ENCODE measurements at places on chromosomes 13 and 19.

- no peak for ATAC-seq
These were observed 1525.4 kb downstream of the SLITRK1 start for GRCh38 chr13:82356667-82357410.

- peak; percentile 60 for ATAC-seq
These were observed 22.5 kb upstream of the SLC35E1 start for GRCh38 chr19:16594681-16595091.

- no peak for ATAC-seq
These were observed 239.9 kb upstream of the SLC10A2 start for GRCh38 chr13:103306163-103306562.

- ATAC-seq = no peak
These were observed 7.2 kb downstream of the ACTN4 start for GRCh38 chr19:38654628-38655055.

DNA sequence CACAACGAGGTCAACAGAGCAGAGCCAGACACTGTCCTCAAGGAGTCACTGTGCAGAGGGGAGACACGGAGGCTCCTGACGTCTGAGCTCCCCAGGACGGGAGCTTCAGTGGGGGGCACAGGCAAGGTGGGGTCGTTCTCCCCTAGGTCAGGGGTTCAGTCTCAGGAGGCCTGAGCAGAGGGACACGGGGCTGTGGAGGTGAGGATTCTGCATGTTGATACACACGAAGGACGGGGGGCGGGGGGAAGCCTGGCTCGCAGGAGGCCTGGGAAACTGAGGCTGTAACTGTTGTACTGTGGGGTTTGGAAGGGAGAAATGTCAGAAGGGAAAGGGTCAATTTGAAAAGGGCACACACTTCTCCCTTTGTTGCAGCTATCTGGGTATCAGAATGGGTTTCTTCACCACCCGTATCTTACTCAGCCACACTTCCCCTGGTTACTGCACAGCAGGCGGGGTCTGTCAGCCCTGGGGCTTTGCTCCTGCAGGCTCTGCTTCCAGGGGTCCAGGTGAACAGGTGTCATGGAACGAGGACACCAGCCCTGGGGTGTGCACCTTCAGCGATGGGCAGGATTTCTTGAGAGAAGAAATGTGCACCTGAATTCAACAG, 748 bp upstream of the SIGLEC8 start:
- ATAC-seq = no peak

GRCh38 chr13:89380101-89380500, 1708.9 kb downstream of the SLITRK5 start:
- no peak for ATAC-seq

GRCh38 chr13:94188201-94188854, 291.2 kb downstream of the DCT start:
- ATAC-seq = no peak

- ATAC-seq = no peak
These were observed 1.1 kb downstream of the SLITRK1 start for GRCh38 chr13:83881140-83881684.

GRCh38 chr13:87080100-87080779, 590.9 kb upstream of the SLITRK5 start:
- ATAC-seq = no peak

- no peak for ATAC-seq
These were observed 156.9 kb downstream of the STK24 start for GRCh38 chr13:98419786-98420553.

GRCh38 chr13:72384186-72384823, 343.1 kb downstream of the MZT1 start:
- no peak for ATAC-seq

- ATAC-seq = peak; percentile 64
These were observed 816 bp downstream of the USF2 start for GRCh38 chr19:35269438-35270117.

DNA sequence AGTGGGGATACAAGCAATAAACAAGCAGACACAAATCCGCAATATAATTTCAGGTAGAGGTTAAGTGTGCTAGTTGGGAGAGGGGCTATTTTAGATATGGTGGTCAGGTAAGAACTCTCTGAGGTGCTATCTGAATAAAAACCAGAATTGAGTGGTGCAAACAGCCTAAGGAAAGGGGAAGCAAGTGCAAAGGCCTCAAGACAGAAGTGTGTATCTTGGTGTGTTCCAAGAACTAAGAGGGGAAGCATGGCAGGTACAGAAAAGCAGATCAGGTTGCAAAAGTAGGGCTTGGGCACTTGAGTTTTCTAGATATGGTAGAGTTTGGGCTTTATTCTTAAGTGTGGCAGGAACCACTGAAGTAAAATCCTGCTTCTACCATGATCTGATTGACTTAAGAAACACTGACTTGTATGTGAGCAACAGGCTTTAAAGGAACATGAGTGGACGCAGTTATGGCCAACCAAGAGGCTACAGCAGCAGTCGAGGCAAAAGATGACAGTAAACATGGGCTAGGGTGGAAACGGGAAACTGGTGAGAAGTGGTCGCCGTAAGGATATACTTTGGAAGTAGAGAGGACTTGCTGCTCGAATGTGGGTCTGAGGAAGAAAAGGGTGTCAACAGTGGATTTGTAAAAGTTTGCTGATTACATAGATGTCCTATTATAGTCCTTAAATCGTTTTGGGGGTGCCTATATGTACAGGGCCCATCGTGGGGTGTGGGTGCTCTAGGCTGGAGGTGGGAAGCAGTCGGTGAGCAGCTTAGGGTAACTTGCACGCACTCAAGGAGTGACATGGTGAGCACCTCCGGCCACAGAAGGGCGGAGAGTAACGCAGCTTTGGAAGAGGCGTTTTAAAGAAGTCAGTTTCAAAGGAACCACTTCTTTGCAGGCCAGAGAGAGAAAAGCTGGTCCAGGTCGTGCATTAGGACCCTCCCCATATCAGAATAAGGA, 677 bp downstream of the TGDS start:
- peak; percentile 65 for ATAC-seq

- no peak for ATAC-seq
These were observed 479.1 kb upstream of the MIR17HG start for GRCh38 chr13:90868321-90868920.

- ATAC-seq = no peak
These were observed 1794.5 kb downstream of the PCDH9 start for GRCh38 chr13:65435590-65435989.

GRCh38 chr13:78520425-78520824, 82.9 kb downstream of the POU4F1 start:
- ATAC-seq = no peak

- no peak for ATAC-seq
These were observed 1.1 kb downstream of the ZNF570 start for GRCh38 chr19:37470216-37470615.

GRCh38 chr13:39749528-39749927, 94.1 kb downstream of the COG6 start:
- no peak for ATAC-seq

DNA sequence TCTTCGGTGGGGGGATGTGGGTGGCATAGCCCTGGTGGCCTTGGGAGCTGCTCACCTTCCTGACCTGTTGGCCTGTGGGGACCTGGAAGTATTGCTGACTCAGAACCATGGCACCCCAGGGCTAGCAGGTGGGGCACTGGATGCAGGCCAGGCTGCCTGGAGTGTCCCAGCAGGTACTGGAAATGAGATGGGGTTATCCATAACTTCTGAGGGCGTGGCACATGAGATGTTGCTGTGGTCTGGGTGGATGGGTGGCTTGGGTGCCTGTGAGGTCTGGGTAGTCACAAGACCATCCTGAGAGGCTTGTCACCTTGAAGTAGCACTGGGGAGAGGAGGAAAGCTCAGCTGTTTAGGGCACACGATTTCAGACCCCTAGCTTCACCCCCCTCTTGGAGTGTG, 636 bp upstream of the RNF225 start:
- no peak for ATAC-seq

- no peak for ATAC-seq
These were observed 25.5 kb upstream of the ATP12A start for GRCh38 chr13:24654741-24655140.

DNA sequence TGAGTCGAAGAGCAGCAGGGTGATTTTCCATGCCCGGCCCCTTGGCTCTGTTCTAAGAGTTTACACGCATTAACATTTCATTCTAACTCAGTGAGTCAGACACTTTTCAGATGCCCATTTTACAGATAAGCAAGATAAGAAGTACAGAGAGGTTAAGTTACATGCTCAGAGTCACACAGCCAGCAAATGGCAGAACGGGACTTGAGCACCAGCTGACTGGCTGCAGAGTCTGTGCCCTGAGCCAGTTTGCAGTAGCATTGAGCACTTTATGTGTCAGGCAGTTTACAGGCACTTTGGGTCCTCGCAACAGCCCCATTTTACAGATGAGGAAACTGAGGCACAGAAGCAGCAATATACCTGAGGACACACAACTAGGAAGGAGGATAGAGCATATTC, 19.0 kb downstream of the CCDC8 start:
- ATAC-seq = peak; percentile 12

- ATAC-seq = no peak
These were observed 61.2 kb downstream of the MYH14 start for GRCh38 chr19:50264483-50265186.

GRCh38 chr13:75416327-75417011, 65.5 kb downstream of the TBC1D4 start:
- no peak for ATAC-seq

GRCh38 chr13:108948251-108948671, 318.9 kb downstream of the MYO16 start:
- no peak for ATAC-seq

DNA sequence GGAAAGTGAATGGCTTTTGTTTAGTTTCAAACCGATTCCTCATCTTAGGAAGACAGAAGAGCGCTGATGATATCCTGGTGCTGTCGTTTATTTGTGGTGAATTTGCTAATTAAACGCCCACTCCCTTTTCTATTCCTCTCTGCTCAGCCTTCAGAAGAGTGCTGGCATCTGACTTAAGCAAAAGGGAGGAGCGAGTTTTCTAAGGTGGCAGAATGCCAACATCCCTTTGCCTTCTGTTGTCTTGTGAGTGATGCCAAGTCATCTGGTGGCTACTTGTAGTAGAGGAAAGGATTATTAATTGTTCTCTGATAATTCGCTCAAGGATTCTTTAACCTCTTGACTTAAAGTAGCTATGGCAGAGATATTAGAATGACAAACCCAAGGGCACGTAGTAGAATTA, 68.1 kb downstream of the ERCC5 start:
- no peak for ATAC-seq
